ENCODE measurements at places on chromosomes 12 and 14. TPM values are rescaled to one million over a fixed set of nuclear protein-coding genes. Genes with fewer than 3 reads are reported as not detected.

BIN2 gene
- polyA plus RNA-seq: not detected

RND1 gene
- polyA plus RNA-seq: 0.36 TPM

DNA sequence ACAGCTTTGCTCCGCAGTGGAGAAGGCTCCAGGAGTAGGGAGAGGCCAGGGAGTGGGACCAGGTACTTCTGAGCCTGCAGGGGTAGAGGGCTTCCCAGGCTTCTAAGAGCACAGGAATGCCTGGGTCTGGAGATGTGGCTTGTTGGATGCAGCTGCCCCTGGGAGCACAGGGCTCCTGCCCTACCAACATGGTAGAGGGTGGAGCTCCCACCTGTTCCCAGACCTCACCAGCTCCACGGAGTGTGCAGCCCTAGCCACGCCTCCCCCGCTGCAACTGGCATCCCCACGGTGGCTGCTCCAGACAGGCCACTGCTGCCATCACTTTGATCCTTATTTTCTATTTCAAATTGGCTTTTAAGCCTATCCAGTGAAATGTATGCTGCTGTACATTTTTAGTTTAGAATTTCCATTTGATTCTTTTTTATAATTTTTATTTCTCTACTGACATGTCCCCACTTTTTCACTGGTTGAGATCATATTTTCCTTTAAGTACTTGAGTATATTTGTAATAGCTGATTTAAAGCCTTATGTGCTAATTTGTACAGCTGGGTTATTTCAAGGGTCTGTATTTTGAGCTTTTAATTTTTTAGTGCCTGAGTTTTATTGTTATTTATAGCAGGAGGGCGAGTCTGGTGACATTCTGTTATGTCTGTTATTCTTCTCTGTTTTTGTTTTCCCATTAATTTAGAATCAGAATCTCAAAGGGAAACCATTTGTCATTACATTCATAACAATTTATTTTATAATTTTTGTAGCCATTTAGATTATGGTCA, 78.0 kb downstream of the DERA start:
- DNase-seq: no peak

DNA sequence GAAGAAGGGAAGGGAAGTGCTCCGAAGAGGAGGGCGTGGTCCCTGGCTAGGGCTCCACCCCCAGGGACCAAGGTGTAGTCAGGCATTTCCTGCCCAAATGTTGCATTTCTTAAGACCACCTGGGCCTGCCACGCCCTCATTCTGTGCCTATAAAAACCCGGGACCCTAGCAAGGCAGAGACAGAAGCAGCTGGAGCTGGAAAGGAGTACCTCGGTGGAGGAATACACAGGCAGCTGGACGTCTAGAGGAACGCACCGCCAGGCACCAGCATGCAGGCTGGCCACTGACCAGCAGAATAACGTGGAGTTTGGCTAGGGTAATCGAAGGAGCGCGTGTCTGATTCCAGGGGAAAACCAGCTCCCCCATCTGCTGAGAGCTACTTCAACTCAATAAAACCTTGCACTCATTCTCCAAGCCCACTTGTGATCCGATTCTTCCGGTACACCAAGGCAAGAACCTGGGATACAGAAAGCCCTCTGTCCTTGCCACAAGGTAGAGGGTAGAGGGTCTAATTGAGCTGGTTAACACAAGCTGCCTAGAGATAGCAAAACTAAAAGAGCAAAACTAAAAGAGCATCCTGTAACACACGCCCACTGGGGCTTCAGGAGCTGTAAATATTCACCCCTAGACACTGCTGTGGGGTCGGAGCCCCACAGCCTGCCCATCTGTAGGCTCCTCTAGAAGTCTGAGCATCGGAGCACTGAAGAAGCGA, 21.0 kb downstream of the CFL2 start:
- DNase-seq: no peak

GRCh38 chr14:99077076-99077843, 194.7 kb downstream of the BCL11B start:
- DNase-seq: no peak

- DNase-seq: no peak
These were observed 136.4 kb downstream of the FOXN3 start for GRCh38 chr14:89280600-89280999.

Data from AG04450 (cell line).